H7 (cell line): ENCODE measurements at places on chromosomes 7 and 10.
A peak's percentile ranks its signal among the peaks of the same experiment; 100 is the strongest.

GRCh38 chr10:45470098-45471012 lies 96.3 kb downstream of the ALOX5 start:
- peak; percentile 68 for DNase-seq

- DNase-seq, result no peak
Measured at GRCh38 chr7:70504254-70504653, 627.7 kb upstream of the GALNT17 start.

DNA sequence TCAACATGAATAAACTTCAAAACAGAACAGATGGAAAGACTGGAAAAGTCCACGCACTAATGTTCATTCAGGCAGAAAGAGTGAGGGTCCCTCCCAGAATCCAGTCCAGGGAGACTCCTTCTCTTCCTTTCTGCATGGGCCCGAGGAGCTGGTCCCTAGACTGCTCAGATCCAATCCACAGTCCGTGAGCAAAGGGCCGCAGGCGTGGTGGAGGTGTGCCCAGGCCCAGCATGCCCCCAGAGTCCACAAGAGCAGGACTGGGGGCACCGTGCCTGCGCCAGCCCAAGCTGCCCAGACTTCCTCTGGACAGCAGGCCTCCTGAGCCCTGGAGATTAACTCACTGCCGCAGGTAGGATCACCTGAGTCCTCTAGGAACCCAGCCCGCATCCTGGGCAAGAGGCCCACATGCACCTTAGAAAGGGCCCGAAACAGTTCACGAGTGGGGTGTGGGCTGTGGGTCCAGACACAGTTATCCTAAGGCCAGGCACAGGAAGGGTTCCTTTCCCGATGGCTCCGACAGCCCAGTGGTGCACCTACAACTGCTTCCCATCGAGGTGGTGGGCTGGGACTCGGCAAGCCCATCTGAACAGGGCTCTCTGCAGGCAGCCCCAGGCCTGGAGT lies 531.0 kb downstream of the DNAJB6 start:
- no peak for DNase-seq

DNA sequence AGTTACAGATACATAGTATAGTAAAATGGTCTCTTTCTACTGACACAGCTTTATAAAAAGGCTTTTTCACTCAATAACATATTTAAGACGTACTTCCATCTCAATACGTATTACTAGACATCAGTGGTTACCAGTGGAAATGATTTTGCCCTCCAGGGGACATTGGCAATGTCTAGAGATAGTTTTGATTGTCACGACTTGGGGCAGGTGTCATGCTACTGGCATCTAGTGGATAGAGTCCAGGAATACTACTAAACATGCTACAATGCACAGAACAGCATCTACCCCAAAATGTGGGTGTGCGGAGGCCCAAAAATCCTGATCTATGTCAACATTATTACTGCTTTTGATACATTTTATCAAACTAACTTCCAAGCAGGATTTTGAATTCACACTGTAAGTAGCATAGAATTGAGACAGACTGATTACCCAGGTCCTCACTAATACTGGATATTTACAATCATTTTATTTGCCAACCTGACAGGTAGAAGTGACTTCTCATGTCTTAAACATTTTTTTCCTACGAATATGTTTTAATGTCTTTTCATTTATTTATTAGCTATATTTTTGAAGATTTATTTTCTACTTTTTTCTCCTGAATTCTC lies 53.8 kb downstream of the HGF start:
- no peak for DNase-seq

DNA sequence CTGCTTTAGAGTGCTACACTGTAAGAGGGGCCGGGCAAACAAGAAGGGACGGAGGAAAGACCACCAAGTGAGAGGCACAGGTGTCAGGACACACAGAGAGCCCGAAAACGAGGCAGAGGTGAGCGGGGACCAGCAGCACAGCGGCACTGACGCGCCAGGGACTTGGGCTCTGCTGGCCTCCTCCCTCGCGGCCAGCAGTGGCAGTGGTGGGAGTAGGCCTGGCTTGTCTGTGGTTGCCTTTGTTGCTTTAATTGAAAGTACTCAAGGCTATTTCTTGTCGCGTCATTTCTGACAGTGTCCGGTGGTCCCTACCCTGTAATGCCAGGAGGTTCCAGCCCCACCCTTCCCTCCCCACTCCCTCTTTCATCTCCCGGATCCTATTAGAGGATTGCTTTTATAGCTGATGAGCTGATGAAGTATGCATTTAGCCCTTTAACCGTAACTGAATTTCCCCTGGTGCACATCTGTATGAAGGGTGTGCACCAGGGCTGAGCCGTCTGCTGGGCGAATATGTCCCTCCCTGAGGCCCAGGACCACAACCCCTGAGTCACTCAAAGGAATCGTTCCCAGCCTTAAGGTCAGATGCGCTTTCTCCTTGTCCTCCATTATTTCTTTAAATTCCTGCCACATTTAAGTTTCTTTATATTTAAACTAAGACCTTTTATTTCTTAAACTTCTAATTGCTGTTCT lies 39.5 kb upstream of the FAM20C start:
- DNase-seq, result no peak

DNA sequence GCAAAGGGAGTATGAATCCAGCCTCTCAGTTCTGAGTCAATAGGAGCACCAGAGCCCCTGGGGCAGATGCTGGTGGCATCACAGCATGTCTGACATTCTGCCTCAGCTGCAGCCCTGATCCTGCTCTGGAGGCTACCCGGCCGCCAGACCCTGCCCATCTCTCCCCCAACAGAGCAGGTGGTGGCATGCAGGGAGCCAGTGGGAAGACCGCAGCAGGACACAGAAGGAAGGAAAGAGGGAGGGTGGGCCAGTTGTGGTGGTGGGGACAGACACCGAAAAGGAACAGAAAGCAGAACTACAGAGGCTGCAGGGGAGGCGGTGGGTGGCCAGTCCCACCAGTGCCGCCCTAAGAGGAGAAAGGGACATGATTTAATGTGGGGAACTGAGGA lies 35.3 kb downstream of the BLNK start:
- no peak for DNase-seq
